ENCODE measurements at places on chromosomes 3 and 15.

DNA sequence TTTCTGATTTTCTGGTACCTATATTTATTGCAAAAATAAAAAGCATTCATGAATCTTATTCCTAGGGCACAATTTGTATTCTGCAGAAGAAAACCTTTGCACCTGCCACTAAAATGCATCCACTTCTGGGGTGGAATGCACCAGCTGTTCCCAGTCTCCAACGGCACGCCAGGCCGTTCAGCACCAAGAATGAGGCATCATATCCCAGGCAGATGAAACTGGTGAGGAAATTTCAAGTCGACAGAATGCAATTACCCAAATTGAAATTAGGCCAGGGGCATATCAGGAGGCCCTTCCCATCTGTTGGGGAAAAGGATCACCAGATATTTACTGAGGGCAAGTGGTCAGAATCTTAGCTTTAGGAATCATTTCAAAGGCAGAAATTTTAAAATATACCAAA, 13.6 kb upstream of the RBMS3 start:
- no peak for DNase-seq

- no peak for DNase-seq
Observed at GRCh38 chr3:177783338-177783737, 586.1 kb upstream of the TBL1XR1 start.

DNA sequence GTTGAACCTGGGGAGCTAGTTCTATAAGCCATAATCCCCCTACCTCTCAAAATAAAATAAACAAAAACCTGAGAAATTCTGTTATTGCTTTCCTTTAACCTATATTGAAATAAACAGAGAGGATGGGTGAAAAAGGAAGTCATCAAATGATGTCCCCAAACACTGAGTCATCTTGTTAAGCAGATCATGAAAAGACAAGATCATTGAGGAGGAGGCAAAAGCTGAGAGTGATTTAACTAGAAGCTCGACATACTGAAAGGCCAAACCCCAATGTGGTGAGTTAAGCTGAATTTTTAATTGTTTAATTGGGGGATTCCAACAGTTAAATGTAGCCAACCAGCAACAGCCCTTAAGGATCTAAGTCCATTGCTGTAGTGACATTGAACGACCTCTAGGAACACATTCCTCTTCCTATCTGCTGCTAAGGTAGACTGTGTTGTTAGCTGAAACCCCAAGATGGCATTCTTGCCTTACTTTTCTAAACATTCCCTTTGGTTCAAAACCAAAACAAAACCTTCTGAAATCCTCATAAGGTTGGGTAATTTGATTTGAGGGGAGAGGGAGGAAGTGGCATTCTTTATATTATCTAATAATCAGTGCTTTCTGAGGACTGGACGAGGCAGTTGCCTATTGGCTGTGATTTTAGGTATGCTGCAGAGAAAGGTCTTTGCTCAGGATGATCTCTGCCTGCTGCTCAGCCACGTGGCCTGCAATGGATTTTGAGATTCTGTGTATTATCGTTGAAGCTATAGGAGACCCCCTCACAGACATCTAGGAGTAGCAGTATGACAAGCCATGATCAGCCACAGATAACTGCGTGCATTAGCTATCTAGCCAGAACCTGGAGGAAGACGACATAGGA, 62.7 kb upstream of the BNIP2 start:
- DNase-seq, result no peak

- no peak for DNase-seq
Observed at GRCh38 chr3:168624892-168625448, 529.2 kb upstream of the GOLIM4 start.

- no peak for DNase-seq
Observed at GRCh38 chr15:68335251-68335650, 57.7 kb downstream of the FEM1B start.

DNA sequence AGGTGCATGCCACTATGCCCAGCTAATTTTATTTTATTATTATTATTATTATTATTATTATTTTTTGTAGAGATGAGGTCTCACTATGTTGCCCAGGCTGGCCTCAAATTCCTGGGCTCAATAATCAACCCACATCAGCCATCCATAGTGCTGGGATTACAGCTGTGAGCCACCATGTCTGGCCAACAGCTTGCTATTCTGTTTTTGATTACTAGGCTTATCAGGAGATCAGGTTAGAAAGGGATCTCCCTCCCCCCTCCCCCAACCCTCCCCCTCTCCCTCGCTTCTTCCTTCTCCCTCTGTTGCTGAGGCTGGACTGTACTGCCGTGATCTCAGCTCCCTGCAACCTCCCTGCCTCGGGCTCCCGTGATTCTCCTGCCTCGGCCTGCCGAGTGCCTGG, 8.6 kb downstream of the CLN6 start:
- DNase-seq, result no peak

- DNase-seq, result no peak
Observed at GRCh38 chr15:70279096-70279495, 181.4 kb upstream of the TLE3 start.

GRCh38 chr15:40349163-40349562, 1.7 kb upstream of the PHGR1 start:
- no peak for DNase-seq

- no peak for DNase-seq
Observed at GRCh38 chr15:35514759-35515158, 31.2 kb downstream of the DPH6 start.

- no peak for DNase-seq
Observed at GRCh38 chr15:101615986-101616848, 36.0 kb downstream of the TM2D3 start.

- DNase-seq, result no peak
Observed at GRCh38 chr3:161452179-161452578, 44.4 kb upstream of the OTOL1 start.

- no peak for DNase-seq
Observed at GRCh38 chr15:60840703-60841411, 361.9 kb upstream of the ICE2 start.

DNA sequence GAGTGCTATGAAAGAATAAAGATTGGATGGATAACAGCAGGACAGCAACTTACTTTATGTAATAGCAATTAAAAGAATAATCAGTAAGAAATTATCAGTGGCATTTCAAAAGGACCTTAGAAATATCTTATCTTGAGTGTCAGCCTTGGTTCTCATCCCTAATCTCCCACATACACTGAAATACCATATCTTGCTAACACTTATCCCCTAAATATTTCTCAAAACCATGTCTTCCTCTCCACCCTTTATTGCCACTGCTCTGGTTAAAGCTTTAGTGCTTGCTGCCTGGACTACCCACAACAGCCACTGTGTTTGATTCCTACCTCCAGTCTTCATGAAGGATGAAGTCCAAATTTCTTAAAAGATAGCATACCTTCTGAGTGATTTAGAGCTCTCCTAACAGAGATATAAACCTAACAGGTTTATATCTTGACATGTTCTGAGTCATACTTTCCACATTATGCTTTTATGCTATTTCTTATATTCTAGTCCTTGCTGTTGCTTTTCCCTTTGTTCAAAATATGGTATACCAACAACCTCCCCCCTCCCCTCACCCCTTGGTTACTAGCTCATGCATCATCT, 202.8 kb downstream of the RSRC1 start:
- DNase-seq, result no peak

DNA sequence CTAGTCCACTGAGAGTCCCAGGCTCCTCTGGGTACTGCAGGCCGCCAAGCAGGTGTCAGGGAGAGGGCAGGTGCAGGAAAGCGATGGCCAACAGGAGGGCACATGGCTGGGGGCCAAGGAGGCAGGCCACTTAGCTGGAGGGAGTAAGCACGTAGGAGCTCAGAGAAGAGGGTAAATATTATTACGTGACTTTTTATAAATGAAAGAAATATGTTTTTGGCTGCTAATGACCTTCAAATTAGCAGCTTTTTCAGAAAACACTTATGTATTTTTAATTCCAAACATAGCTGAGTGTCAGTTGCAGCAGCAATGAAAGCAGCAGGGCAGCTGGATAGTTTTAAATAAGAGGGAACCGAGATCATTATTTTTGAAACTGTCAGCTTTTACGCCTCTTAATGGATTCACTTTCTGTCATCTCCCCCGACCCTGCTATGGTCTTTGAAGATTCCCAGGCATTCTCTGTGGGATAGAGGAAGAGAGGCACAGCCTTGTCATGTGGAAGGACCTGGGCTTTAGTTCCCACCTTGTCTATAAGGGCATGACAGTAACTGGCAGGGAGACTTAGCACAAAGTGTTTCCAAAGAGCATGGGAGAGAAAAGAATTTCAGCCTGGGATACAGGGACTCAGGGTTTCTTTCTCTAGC, 477.1 kb downstream of the EPHB1 start:
- no peak for DNase-seq

DNA sequence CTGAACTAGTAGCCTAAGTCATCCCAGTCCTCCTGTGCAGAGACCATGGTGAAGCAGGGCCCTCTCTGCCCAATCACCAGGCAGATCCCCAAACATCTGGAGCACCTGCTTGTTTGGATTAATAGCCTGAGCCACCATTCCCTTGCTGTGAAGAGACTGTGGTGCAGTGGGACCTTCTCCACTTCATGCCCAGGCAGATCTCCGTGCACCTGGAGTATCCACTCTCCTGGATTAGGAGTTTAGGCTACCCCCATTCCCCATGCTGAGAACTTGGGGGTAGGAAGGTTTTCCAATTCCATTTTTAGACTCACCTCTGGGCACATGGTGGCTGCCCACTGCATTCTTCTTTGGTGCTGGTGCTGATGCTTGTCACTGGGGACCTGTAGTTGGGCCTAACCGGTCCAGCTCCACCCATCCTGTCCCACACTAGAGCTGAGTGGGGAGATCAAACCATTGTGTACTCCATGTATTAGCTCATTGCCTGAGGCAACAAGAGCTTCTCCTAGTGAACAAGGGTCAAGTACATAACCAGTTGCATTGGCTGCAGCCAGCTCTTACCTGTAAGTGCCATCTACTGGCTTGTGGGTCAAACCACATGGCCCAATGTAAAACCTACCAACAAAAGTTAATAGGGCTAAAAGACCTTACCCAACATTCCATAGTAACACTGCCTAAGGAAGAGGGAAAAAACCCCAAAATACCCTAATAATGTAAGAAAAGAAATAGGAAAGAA, 382.5 kb upstream of the CBLB start:
- no peak for DNase-seq

DNA sequence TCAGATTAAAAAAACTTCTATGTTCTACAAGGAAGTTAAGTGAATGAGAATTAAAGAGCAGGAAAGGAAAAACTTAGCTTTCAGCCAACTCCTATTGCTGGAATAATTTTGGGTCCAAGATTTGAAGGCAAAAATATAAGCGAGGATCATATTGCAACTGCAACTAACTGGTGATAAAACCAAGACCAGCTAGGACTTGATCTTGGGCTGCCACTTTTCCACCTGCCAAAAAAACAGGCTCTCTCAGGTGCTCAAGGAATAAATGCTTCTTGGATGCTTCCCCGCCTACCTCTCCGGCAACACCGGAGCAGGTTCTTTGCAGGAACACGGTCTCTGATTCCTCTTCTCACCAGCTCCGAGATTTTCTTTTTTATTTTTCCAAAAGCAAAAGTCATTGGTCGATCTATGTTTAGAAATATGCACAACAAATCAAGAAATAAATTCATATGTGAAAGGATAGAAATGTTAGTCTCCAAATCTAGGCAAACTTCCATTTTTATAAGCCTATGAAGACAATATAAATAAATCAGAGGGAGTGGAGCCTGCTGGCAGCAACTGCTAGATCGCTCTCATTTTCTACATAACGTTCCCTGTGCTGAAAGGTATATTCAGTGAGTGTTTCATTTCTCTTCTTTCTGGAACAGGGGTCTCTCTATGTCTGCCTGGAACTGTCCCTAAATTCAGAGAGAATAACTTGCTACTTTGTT, 241.9 kb downstream of the NTRK3 start:
- no peak for DNase-seq

DNA sequence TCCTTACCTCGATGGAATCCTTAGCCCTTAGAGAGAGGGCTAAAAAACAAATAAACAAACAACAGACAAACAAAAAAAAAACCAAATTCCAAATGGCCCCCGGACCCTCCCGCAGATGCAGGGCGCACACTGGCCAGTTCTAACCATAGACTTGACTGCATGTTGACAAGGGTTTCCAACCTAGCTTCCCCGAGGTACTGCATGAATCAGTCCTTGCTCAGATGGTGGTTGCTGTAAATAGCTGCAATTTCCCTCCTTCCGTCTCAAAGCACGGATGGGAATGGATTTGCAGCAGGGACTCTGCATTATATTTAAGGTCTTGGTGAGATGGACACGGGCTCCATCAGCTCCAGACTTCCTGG, 162.8 kb downstream of the CD47 start:
- DNase-seq, result no peak

DNA sequence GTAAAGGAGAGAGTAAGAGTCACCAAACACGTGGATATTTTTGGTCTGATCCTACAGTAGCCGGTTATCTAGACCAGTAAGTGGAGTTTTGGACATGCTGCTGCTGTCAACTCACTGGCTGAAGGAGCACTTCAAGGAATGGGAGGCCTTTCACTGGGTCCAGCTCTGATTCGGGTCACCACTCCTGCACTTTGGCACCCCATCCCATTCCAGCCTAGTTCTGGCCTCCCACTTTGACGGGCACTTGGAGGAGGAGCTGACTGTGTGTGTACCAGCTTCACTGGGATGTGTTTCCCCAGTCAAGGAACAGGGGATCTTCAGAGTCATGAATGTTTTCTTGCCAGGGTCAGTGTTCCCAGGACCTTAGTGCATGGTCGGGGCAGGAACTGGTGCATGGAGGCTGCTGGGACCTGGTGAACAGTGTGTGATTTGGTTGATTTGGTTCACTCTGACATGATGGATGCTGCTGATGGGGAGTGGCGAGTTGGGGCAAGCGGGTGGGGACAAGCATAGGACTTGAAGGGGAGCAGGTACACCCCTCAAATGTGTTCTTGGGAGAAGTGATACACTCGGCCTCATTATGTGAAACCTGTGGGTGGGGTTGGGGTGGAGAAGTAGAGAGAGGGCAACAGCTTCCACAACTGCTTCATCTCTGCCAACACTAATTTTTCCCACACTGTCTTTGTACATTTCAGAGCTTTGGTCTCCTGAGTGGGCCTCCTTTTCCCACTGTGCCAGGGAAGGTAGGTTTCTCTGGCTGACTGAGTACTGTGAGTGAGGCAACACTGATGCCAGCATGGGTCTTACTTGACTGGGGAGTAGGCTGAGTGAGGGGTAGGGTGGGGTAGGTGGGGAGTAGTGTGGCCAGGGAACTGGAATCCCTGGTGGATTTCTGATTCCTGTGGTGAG, 64.0 kb downstream of the RGMA start:
- no peak for DNase-seq

- no peak for DNase-seq
Observed at GRCh38 chr3:185153861-185154629, 1.2 kb upstream of the C3orf70 start.

GRCh38 chr3:45002720-45003119, 23.4 kb upstream of the CLEC3B start:
- DNase-seq, result no peak

DNA sequence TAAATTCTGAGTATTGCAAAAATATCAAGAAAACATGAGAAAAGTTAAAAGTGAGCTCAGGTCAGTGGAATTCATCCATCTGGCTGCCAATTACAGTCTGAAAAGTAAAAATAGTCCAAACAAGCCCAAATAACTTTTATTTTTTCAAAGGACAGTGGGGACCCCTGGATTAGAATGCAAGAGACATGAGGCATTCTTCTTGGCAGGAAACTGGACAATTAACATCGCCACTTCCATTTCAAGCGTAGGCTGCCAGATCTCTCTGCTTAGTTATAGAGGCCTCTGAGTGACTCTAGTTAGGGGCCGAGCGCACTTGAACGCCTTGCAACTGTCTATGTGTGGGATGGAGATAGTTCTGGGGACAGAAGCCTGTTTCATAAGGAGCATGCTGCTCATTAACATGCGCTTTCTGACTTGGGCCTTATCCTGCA, 189.1 kb downstream of the GHSR start:
- no peak for DNase-seq

Measured in activated CD4-positive, alpha-beta T cell treated with anti-CD3 and anti-CD28 coated beads, Interleukin-2, amount 50 U/mL, for 4 hours (primary cell).